ENCODE measurements at places on chromosomes 5 and 9. TPM values are rescaled to one million over a fixed set of nuclear protein-coding genes. Genes with fewer than 3 reads are reported as not detected.

TAF11L10 gene
- total RNA-seq = not detected

GRCh38 chr5:56710826-56711590, 104.3 kb upstream of the MAP3K1 start:
- DNase-seq = no peak

- no peak for DNase-seq
Observed at GRCh38 chr5:131635684-131636572, 899 bp upstream of the RAPGEF6 start.

- no peak for DNase-seq
Observed at GRCh38 chr5:80008995-80009765, 18.1 kb upstream of the MTX3 start.

DNA sequence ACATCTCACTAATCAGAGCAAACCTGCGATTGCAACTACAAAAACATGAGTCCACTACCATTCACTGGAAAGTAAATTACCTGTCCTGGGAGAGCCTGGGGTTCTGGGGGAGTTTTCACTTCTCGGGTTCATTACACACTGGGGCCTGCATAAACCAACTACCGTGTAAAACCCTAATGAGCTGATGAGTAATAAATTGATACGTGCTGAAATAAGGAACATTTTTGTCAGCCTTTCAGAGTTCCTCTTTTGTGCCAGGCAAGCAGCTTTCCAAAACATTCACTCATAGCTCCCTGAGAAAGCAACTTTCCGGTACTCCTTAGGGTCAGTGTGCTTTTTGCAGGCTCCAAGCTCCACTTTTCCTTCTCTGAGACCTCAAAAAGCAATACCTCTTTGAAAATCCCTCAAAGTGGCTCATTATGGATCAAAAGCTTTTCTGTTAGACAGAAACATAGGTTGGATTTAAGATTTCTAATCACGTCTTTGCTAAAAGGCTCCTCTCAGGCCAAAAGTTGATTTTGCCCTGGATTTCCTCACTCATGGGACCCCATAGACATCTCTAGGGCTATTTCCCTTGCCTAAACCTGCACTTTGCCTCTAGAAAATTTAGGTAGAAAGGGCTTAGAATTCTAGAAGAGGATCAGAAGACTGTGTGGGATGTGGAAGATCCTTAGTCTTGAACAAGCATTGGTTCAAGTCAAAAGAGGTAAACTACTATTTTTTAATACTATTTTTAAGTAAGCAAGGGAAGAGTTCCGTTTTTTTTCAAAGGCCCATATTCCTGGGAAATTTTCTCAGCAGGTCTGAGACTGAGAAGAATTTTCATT, 74.8 kb downstream of the ST8SIA4 start:
- no peak for DNase-seq

CEP72 gene
- total RNA-seq = 6.0 TPM

GRCh38 chr5:176355400-176356178, 6.0 kb downstream of the KIAA1191 start:
- DNase-seq = no peak

DNA sequence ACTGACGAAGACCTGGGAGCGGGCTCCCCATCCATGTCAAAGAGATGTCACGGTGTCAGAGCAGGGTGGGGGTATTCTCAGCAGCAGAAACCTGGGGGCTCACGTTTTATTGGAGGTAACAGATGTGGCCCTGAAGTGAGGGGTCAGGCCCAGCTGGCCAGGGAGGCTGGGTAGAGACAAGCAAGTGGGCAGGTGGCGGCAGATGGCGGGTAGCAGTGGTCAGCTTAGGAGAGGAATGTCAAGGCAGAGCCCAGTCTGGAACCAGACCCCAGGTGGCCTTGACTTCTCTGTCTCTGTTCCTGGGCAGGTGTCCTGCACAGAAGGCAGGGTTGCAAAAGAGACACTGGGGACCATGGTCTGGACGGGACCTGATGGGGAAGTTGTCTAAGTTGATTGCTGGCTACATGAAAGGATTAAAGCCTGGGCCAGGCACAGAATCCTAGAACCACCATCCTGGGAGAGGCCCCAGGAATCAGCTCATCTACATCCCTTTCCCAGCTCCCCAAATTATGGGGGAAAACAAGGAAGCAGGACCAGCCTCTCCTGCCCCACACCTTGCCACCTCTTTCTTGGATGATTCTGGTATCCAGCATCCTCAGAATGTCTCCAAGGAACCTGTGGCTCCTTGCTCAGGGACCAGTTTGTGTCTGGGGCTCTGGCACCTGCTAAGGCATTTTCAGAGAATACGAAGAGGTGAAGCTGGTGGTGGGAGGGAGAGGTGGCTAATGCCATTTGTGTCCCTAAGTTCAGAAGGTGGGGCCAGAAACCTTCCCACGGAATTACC, 72.5 kb downstream of the AMBP start:
- no peak for DNase-seq
